ENCODE measurements at places on chromosomes 7 and 10.

DNA sequence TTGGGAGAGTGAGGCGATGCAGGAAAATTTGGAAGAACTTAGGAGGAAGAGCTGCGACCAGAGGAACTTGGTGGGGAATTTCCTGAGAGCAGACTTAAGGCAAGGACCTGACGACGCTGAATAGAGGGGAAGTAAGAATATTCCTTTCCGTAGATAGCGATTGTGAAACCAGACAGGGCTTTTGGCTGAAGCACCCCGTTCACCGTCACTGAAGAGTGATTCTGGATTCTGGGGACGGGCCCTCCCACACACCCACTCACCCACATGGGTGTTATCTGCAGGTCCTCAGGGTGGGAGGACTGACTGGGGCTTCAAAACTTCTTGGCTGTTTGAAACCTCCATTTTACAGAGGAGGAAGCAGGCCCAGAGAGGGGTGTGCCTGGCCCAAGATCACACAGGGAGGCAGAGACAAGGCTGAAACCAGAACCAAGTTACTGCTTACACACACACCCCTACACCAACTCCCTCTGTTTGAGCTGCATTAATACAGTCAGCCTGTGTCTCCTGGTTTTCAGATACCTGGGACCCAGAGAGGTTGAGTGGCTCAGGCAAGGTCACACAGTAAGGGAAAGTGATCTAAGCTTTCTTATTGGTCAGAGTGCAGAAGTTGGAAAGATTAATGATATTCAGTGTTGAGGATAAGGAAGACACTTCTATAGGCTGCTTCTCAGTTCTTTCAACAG lies 37.2 kb upstream of the CDH23 start:
- no peak for DNase-seq

DNA sequence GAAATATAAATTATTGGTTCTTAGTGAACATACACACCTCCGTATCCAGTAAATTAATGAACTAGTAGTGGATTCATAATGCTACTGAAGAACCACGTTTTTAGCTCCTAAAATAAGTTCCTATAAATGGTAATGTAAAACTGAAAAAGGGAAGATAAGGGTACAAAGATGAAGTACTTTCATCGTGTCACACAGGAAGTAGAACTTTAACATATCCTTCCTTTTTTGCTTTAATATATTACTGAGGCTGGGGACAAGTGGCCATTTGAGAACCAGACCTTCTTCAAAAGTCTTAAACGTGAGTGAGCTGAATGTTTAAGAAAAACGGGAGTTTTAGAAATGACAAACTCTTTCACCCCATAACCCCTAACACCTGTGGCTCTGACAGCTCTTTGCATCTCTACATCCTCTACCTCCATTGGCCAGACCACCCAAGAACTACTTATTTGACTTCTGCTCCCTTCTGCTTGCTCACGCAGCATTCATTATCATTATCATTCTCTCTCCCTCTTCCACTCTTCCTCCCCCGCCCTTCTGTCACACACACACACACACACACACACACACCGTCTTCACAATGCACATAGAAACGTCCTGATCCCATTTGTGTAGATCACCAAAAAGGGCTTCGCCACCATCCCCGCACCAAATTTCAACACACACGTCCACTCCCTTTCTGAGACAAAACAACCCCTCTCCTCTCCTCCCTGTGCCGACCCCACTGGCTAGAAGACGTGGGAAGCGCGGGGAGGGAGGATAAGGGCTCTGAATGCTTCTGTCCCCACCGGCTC lies 677 bp downstream of the SKAP2 start:
- peak; percentile 38 for DNase-seq

- DNase-seq, result no peak
These were observed 33.9 kb downstream of the PTTG1IP2 start for GRCh38 chr7:90503367-90503766.

DNA sequence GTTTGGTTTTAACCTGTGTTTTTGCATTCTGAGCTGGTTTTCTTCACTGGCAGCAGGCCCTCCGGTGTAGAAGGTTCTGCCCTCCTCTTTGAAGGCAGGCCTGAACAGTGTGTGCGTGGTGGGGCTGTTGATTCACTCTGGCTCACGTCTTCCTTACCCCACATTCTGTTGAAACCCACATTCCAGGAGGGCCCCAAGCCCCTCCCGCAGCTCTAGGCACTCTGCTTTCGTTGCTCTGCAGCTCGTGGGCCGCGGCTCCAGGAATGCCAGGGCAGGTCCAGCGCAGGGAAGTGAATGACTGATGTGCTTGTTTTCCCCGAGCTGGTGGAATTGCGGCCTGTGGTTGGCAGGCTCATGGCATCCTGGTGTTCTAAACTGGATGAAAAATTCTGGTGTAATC lies 49.0 kb downstream of the HTRA1 start:
- peak; percentile 92 for DNase-seq

DNA sequence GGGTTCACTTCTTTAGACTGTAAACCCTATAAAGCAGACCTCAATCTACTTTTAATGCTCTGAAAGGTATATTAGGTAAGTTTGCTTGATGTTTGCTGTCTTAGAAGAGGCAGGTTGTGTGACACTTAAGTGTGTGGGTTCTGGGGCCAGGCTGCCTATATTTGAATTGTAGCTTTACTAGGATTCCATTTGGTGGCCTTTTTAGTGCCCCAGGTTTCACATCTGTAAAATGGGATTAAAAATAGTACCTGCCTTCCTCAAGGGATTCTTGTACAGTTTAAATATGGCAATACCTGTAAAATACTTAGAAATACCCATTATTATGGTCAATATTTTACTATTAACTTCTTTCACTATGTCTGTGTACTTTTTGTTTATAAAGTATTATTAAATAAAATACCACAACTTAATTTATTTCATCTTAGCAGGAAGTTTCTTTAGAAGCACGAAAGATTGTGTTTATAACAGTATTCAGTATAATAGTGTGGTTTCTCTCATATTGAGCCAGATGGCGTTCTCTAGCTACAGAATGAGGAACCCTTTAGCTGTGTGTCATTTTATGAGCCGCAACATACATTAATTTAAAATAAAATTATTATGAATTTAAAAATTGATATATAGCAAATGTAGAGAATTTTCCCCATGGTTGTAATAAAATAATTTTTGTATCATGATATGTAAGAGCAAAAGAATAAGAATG lies 94.2 kb downstream of the CDK14 start:
- DNase-seq, result no peak

GRCh38 chr10:22010973-22011408 lies 7.5 kb upstream of the DNAJC1 start:
- no peak for DNase-seq

- no peak for DNase-seq
These were observed 24.9 kb downstream of the GSAP start for GRCh38 chr7:77391230-77391629.

- DNase-seq, result no peak
These were observed 19.6 kb upstream of the PAPSS2 start for GRCh38 chr10:87640043-87640442.

DNA sequence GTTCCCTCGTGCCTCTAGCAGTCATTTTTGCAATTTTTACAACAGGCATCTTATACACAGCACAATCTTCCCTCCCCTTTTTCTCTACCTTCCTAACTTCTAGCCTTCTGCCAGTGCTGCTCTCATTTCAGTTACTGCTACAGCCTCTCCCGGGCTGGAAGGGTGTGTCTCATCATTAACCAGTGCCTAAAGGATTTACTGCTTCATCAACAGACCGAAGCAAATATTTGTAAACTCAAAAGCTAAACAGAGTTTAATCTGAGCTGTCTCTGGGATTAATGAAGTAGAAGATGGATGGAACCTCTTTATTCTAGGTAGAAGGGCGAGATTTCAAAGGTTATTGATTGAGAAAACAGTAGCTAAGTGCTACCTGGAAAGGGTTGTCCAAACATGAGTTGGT lies 94.3 kb downstream of the PRPF18 start:
- DNase-seq, result no peak

- no peak for DNase-seq
These were observed 132.1 kb downstream of the CELF2 start for GRCh38 chr10:11149807-11150141.

GRCh38 chr7:132575982-132576720 lies at the start of gene PLXNA4:
Gene PLXNA4 (minus strand): TSS chr7:132576470. CDS start chr7:132508693, 67,777 bp downstream.
- DNase-seq, result no peak

GRCh38 chr7:83457022-83457892 lies 191.7 kb downstream of the SEMA3E start:
- DNase-seq, result no peak

GRCh38 chr10:71679425-71679824 lies 40.2 kb downstream of the C10orf105 start:
- no peak for DNase-seq

DNA sequence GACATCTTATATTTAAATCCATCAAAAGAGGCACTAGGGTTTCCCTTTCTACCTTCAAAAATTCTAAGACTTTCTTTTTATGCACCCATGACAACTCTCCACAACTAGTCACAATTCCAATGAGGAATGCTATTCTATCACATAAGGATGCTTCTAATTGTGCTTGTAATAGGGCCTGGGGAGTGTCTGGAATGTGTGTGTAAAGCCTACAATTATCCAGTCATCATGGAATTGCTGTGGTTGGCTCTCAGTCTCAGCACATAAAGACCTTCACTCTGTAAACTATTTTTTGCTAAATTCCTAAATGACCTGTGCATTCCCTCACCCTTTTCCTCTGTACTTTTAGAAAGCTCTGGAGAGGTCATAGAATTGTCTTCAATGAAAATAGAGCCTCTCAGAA lies 86.7 kb downstream of the EPDR1 start:
- no peak for DNase-seq

GRCh38 chr10:4867520-4868356 lies 41.7 kb downstream of the AKR1E2 start:
- DNase-seq, result peak; percentile 52

DNA sequence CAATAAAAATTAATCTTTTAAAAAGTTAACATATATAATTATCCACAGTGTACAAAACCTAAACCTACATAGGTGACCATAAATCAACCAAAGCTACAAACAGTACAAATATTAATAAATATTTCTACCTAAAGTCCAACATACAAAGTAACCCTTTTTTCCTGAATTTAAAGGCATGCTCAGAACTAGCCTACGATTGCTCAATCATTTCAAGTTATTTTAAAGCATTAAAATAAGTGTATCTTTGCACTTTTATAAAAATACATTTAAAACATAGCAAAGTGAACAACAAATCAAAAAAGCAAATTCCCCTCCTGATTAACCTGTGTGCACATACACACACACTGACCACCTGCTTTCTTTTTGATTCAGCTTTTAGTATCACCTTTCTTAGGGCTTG lies 202.2 kb downstream of the PARD3 start:
- DNase-seq, result no peak

DNA sequence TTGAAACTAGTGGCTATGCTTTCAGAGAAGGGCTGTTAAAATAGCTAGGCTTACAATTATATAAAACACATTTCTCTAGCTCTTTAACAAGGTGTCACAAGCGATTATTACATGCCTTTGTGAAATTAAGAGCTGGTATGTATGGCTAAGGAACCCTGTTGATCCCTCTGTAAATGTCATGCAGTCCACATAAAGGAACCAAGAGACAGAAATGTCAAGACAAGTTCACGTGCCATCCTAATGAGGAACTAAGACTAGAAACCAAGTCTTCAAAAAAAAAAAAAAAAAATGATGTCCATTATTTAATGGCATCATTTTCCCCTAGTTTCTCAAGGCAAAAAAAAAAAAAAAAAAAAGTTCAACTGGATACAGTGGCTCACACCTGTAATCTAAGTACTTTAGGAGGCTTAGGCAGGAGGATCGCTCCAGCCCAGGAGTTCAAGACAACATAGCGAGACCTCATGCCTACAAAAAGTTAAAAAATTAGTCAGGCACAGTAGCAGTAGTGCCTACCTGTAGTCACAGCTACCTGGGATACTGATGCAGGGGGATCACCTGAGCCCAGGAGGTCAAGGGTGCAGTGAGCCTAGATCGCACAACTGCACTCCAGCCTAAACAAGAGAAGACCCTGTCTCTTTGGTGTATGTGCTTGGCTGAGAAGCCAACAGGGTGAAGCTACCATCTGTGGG lies 63.4 kb downstream of the SRPK2 start:
- no peak for DNase-seq

DNA sequence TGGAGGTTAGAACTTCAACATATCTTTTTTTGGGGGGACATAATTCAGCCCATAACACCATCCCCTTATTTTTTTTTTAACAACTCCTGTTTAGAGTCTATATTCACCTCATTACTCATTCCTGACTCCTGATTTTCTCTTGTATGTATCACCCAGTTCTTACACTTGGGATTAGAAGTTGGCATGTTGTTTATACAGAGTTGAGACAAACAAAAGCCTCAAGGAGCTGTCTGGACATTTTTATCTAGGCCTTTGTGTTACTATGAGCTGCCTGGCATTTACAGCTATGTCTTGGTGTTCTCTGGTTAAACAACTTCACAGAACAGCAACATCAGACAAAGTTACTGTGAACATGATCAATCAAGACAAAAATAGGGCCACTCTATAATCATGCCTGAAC lies 517.5 kb downstream of the KIF20B start:
- DNase-seq, result no peak

DNA sequence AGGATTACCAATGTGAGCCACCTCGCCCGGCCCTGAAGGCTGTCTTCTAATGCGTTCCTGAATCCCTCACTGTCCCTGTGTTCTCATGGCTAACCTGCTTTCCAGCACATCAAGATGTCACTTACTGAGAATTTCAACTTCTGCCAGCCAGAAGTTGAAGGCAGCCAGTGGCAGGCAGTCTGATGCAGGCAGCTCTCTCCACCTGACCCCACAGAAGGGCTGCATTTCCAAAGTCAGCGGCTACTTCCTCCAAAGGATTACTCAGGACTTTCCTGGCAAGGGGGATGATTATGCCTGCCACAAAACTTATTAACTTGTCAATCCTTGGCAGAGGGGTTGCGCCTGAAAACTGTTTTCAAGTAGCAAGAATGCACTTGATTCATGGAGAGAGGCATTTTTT lies 1219.4 kb downstream of the TYW1 start:
- peak; percentile 67 for DNase-seq

DNA sequence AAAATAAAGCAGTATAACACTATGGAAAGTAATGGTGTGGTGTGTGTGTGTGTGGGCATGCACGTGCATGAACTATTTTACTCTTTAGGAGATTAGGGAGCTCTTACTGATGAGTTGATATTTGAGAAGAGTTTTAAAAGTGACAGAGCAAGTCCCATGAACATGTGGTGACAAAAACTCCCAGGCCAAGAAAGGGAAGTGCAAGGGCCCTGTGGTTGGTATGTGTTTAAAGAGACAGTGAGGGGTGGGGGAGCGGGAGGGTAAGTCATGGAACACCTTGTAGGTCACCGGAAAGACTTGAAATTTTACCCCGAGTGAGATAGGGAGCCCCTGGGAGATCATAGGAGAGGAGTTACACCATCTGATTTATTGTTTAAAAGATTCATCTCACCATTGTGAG lies 63.3 kb downstream of the AKR1B1 start:
- no peak for DNase-seq

- DNase-seq, result no peak
These were observed at the start of gene EZH2 for GRCh38 chr7:148884049-148884298. Gene EZH2 (minus strand): TSS chr7:148884291. CDS start chr7:148847298, 36,993 bp downstream.

- no peak for DNase-seq
These were observed 56.3 kb downstream of the WDFY4 start for GRCh38 chr10:48740988-48741387.

DNA sequence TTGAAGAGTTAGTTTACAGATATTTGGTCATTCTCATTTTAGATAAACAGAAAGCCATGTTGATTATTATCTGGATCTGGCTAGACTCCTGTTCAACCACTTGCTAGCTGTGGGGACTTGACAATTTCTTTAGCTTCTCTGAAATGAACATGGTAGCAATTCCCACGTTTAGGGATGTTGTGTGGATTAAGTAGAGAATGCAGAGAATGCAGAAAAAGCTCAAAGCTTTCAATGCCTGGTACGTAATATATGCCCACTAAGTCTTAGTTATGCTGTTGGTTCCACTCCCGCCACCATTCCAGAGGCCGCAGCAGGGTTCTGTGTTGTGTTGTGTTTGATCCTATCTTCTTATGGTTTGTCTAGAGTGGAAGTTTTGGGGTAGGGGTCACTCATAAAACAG lies 39.2 kb upstream of the RPA3 start:
- no peak for DNase-seq

Data from NCI-H226 (cell line).